Ureter (tissue), 1 donor: ENCODE measurements at places on chromosomes 16 and 17. TPM values are rescaled to one million over a fixed set of nuclear protein-coding genes. Genes with fewer than 3 reads are reported as not detected.

- DNase-seq: no peak
Measured at GRCh38 chr17:50562242-50563091, 2.0 kb downstream of the CACNA1G start.

DNA sequence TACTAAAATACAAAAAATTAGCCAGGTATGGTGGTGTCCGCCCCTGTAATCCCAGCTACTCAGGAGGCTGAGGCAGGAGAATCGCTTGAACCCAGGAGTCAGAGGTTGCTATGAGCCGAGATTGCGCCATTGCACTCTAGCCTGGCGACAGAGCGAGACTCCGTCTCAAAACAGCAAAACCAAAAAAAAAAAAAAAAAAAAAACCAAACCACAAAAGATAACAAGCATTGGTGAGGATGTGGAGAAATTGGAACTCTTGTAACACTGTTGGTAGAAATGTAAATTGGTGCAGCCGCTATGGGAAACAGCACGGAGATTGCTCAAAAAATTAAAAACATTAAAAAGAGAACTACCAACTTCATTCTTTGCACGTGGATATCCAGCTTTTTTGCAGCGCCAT lies 119.4 kb downstream of the OR1D5 start:
- DNase-seq: no peak

- no peak for DNase-seq
Measured at GRCh38 chr16:2790631-2791030, 3.3 kb upstream of the PRSS33 start.

DNA sequence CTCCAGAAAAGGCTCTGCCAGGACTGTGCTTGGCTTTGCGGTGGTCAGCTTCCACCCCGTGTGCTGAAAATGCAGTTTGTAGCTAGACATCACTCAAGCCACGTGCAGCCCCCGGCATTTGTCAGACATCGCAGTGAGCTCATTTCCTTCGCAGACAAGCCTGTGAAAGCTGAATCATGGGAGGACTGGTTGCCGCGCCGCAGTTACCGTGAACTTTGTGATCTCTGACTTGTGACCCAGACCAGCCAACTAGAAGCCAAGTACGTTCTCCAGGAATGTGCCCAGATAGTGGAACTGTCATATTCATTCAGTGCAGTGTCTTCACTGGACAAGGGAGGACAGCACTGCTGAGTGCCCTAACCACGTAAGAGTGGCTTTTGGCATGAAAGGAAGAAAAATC lies 58.1 kb downstream of the NDE1 start:
- no peak for DNase-seq

The CEP295NL gene
- 5.2 TPM for total RNA-seq

DNA sequence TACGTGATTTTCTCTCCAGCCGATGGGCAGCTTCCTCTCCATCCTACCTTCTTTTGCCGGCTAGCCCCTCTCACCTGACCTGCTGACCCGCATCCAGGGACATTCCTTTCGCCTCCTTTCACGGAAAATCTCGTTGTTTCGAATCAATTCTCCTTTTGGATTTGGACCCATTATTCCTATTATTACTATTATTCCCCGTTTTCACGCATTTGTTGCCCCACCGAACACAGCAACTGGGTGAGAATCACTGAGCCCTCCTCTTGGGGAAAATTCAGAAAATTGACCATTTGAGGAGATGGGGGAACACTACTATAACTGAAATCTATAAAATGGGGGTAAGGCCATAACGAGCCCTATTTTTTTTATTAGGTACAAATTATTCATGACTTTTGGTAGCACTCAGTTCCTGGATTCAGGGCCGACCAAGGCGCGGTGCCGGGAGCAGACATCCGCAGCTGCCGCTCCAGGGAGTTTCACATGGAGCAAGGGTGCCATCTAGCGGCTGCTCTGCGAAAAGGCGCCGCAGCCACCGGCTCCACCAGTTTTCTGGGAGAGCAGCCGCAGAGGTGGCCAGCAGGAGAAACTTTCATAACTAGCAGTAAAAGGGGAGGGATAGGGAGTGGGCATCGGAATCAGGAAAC lies 3.3 kb upstream of the HOXB8 start:
- DNase-seq: peak; percentile 93

The TPSAB1 gene
- 38.0 TPM for total RNA-seq

- peak; percentile 71 for DNase-seq
Measured at GRCh38 chr17:21289902-21290571, 5.5 kb downstream of the MAP2K3 start.

GRCh38 chr17:57938061-57938502 lies 17.1 kb downstream of the CUEDC1 start:
- no peak for DNase-seq

The KRT40 gene
- not detected for total RNA-seq

DNA sequence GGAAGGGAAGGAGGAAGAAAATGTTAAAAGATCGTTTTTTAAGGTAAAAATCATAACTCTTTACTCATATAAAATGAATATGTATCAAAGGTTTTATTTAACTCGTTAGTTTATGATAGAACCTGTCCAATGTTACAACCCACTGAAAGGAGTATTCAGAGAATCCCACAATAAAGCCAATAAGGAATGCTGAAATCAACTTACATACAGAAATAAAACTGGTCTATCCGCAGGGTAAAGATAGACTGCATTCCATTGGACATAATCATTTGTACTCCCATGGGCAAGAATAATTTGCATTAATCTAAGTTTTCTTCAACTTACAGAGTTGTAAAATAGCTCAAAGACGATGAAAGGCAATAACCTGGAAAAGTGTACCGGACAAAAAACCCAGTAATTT lies 17.9 kb upstream of the BEAN1 start:
- DNase-seq: no peak

- DNase-seq: no peak
Measured at GRCh38 chr16:48533931-48534330, 76.0 kb downstream of the N4BP1 start.

The RAMP2 gene
- total RNA-seq: 41.9 TPM

- DNase-seq: no peak
Measured at GRCh38 chr17:73013816-73014663, 78.4 kb downstream of the SLC39A11 start.

GRCh38 chr16:66486773-66487579 lies 59.9 kb downstream of the BEAN1 start:
- DNase-seq: peak; percentile 43

DNA sequence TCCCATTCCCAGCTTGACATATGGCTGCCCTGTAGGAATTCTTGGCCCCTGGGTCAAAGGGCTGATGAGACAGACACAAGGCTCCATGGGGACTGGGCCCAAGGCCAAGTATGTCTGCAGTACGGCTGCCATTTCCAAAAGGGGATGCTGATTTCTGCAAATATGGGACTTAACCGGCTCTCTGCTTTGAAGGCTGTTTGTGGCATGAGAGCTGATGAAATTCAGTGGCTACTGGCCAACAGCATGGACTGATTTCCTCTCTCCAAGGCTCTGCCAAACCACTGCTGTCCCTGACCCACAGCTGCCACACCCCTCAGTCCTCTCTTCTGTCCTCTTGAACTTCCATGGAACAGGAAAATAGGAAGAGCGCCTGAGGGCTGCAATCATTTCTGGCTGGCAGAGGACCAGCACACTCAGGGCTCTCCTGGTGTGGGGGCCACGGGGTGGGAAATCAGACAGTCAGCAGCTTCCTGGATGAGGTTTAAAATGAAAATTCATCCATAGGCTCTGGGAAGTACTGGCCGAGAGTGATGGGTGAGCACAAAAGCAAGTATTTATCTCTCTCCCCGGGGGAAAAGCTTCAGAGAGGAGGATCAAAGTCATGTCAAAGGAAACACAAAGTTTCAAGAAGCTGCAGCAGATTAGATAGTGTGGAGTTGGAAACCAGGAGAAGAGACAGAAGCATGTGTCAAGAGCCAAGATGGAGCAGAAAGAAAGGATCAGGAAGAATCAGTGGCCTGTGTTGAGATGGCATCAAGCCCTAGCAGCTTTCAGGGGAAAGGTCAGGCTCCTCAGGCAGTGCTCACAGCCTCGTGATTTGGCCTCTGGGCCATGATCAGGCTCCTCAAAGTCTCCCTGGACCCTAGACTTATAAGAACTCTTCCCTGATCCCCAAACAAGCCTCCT lies 64.1 kb upstream of the SREBF1 start:
- DNase-seq: peak; percentile 88

The TNRC6A gene
- total RNA-seq: 109 TPM

The TRPV3 gene
- 4.3 TPM for total RNA-seq

The RPL23 gene
- 1,659 TPM for total RNA-seq

The TSNAXIP1 gene
- 2.5 TPM for total RNA-seq

- no peak for DNase-seq
Measured at GRCh38 chr17:75097865-75098264, 10.1 kb downstream of the SLC16A5 start.

DNA sequence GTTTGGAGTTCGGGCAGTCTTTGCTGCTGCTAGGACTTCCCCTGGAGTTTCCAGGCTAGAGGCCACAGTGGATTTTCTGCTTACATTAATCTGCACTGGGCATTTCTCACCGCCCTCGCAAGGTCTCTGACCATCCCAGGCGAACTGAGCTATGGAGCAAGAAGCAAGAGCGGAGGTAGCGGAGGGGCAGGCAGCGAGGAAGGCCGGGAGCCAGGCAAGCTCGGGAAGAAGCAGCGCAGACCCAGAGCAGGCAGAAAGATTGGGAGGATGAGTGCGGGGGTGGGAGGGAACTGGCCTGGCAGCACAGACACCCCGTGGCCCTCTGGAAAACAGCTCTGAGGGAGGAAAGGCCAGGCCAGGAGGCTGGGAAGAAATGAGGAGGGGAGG lies 3.8 kb downstream of the COTL1 start:
- DNase-seq: no peak

DNA sequence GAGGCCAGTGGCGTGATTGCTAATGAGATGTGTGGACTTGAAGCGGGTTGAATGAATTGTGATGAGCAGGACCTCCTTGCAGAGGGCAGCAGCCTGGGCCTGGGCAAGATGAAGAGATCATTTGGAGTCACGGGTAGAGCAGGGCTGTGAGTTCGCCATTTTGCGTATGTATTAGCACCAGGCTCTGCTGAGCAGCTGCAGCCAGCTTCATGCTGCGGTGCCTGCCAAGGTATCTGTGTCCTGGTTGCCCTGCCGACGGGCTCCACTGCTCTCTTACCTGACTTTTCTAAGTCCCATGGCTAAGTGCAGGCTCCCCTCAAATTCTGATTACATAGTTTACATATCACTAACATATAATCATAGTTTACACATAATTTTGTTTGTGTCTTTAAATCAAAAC lies 295.7 kb downstream of the SNX29 start:
- no peak for DNase-seq

The TXNDC17 gene
- 89.4 TPM for total RNA-seq

- DNase-seq: no peak
Measured at GRCh38 chr16:78877114-78877655, 723.4 kb downstream of the MAF start.

The TBKBP1 gene
- 9.2 TPM for total RNA-seq

The TUBD1 gene
- 9.4 TPM for total RNA-seq

- no peak for DNase-seq
Measured at GRCh38 chr17:56635641-56636040, 42.1 kb downstream of the NOG start.

GRCh38 chr16:30569281-30569680 lies 2.2 kb downstream of the ZNF688 start:
- DNase-seq: no peak

GRCh38 chr16:52874042-52874441 lies 178.7 kb downstream of the CHD9NB start:
- DNase-seq: no peak
